ENCODE measurements at places on chromosomes 12 and 14.

- DNase-seq = peak; percentile 40
Observed at GRCh38 chr14:99792551-99793212, 531 bp upstream of the EML1 start.

DNA sequence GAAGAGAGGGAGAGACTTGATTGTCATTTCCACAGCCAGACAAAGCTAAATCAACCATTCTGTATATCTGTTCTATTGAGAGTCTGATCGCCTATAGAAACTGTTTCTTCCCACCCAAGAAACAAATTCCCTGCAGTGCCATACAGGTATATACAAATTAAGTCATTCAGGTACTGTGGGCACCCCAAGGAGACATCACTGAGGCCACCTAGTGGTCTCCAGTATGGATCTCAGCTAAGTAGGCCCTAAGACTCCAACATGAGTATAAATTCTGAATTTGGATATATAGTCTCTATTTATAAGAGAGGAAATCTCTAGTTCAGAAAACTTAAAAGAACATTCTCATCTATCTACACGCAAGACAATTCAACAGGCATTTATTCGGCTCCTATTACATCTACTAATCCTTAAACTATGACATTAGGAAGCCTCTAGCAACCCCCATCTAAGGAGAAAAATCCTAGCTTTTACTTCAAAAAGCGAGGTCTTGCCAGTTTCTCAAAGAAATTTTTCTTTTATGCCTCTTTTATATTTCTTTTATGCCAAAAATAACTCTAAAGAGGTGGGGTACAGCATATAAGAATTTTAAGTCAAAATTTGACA is 62.6 kb downstream of the DCAF5 start:
- DNase-seq = peak; percentile 52

DNA sequence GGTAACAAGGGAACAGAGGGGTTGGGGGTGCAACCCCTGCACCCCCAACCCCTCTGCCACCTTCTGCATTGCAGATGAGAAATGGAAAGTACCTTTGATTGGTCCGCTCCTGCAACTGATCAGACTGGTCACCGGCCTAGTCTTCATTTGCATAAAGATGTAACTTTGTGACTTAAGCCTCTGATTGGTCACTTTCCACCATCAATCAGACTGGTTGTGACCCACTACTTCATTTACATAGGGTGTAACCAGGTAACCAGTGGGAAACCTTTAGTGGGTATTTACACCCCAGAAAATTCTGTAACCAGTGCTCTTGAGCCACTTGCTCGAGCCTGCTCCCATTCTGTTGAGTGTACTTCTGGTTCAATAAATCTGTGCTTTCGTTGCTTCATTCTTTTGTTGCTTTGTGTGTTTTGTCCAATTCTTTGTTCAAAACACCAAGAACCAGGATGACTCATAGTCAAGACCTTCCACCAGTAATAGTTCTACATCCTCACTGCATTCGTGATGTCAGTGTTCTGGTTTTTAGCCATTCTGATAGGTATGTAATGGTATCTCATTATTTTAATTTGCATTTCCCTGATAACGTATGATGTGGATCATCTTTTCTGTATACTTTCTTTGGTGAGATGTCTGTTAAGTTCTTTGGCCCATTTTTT is 30.8 kb downstream of the LEMD3 start:
- peak; percentile 19 for DNase-seq

GRCh38 chr14:95668235-95668772 is 17.9 kb upstream of the TCL1B start:
- DNase-seq = no peak

DNA sequence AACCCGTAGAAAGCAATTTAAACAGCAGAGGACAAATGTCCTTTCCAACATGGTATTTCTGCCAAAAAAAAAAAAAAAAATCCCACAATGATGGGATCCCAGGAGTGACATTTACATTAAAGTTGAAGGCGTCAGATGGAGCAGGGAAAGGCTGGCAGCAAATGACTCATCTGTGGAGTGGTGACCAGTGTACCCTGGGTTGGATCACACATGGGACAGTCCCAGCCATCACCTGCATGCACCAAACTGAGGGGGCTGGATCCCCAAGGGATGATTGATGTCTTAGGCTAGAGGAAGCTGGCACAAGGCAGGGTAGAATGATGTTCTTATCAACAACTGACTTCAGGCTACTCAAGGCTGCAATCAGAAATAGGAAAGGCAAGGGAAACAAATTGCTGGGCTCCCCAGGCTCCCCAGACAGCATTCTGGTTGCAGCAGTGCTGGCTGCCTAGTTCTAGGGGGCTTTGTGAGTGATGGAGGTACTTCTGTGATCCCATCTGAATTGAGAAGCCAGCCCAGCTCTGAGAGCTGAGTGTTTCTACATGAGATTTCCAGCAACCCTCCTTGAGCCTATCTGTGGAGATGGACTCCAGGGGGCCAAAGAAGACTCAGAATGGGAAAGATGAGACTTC is 117.9 kb downstream of the DPF3 start:
- no peak for DNase-seq

- no peak for DNase-seq
Observed at GRCh38 chr12:13268581-13268980, 72.1 kb downstream of the EMP1 start.

GRCh38 chr14:65160091-65160490 is 57.8 kb upstream of the MAX start:
- no peak for DNase-seq

DNA sequence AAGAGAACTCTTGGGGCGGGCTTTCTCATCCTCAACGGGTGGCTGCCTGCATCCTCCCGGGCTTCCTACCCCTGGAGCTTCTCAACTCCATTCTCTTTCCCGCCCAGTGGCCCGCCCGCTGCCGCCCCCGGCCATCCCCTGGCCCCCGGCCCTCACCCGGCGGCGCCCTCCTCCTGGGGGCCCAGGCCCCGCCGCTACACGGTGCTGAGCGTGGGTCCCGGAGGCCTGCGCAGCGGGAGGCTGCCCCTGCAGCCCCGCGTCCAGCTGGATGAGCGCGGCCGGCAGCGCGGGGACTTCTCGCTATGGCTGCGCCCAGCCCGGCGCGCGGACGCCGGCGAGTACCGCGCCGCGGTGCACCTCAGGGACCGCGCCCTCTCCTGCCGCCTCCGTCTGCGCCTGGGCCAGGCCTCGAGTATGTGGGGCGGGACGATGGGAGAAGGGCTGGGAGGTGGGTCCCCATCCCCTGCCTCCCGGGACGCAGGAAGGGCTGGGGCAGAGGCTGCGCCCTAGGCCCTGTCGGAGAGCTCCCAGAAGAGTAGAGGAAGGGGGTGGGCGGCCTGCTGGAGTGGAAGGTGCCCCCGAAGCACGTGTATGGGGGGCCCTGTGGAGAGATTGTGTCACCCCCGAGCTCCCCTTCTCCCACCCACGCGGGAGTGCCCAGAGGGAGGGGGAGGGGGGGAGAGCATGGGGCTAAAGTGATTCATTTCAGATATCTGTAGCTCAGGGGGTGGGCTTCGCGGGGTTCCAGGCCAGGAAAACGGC is 1.5 kb downstream of the LAG3 start:
- no peak for DNase-seq

GRCh38 chr12:116423094-116423493 is 136.1 kb upstream of the MAP1LC3B2 start:
- DNase-seq = peak; percentile 80

DNA sequence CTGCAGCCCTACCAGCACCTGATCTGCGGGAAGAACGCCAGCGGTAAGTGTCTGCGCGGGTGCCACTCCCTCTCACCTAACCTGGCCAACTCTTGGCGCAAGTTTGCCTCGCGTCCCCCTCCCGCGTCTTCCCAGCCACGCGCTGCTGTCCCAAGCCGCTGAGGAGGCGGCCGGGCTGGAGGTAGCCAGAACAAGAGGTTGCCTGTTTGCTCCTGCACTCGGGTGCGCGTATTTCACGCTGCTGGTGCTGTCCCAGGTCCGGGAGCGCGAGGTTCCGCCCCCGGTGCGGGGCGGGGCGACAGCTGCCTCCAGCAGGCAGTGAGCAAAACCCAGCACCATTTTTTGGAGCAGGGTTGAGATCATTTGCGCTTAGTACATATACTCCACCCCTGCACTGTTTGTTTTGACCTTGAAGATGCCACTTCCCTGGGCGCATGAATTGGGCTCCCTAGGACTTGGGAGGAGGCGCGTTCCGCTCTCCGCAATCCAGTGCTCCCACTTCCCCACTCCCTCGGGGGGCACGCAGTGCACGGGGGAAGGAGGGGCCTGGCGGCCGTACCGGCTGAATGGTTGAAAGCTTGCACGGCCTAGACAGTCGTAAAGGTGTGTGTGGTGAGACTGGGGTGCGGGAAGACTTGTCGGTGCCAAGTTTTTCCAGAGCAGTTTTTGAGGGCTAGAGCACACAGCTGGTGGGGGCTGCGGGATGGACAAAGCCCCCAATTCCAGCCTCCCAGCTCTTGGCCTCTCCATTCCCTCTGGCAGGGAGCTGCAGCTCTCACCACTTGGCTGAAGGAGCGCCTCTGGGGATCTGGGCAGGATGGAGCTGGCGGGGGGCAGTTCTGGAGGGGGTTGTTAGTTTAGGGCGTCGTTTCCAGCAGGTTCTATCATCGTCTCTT is 226.9 kb upstream of the CRY1 start:
- peak; percentile 38 for DNase-seq

- DNase-seq = no peak
Observed at GRCh38 chr12:121731473-121731872, 18.9 kb downstream of the TMEM120B start.

DNA sequence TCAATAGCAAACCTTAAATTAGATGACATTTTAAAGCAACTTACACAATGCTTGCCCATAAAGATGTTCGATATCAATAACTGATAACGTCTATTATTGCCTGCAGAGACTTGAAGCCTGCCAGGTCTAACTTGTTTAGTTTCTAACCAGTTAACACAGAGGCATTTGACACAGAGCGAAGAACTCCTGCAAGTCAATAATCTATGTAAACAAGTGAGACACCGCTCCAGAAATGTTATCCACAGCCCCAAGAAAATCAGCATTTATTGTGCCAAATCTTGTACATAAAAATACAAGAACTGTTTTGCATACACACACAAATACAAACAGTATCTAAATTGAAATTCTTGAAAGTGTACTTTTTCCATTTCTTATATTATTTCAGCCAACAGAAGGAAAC is 236.0 kb upstream of the DIO3 start:
- DNase-seq = no peak

DNA sequence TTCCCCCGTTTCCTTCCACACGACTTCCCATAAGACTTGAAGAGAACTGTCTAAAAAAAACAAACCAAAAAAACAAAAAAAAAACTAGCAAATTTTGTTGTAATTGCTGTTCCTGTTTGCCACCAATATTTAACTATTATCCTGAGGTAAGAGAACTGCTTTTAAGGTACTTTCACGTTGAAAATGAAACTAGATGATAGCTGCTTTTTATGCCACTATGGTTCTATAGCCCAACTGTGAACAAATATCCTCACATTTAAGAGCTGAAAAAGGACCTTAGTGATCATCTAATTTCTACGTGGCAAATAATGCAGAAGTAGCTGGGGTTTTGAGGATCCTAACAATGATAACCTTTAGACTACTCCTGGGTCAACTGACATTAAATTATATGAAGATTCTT is 98.6 kb downstream of the TAOK3 start:
- DNase-seq = no peak

DNA sequence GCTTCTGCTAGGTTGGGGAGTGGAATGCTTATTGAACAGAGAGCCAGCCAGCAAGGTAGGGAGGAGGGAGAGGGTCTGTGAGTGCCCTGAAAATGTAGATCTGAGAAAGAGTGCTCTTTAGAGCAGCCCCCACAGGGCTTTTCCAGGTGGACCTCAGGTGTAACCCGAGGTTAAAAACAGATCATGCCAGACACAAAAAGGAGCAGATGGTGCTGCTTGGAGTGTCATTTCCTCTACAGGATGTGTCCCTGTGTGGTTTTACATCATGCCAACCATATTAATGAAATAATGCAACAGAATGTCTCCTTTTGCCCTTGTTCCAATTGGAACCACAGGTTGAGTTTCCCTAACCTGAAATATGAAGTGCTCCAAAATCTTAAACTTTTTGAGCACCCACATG is 6.4 kb downstream of the SUSD6 start:
- DNase-seq = no peak

GRCh38 chr14:64541972-64542835 is 1.7 kb downstream of the HSPA2 start:
- DNase-seq = peak; percentile 26

DNA sequence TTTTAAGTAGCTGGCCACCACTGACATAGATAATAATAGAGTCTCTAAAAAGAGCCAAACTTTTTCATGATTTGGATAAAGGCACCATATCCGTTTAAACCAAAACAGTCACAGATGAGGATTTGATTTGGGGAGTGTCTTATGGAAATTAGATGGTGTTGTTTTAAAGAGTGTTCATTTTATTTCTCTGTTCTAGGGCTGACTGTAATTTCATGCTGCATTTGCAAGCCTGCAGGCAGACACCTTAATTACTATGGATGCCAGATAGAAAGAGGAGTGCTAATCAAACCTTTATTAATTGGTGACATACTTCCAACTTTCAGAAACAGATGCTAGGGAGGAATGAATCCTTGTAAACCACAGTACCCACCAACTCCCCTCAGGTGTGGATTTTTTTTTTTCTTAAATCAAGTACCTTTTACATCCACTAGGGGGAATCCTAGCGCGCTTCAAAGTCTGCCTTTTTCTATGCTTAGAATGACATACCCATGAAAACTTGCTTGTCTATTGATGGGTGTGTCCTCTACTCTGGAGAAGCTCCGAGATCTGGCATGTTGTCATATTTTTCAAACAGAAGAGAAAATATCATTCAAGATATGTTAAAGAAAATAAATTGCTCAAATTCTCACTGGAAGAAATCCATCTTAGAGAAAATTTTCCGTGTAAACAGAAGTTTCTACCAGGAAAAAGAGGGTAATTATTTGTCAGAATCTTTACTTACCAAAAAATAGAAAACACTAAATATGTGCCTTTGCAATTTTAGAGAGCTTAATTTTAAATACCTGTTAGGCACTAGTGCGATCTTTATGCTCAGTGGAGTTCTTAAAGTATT is 14.2 kb upstream of the PLXNC1 start:
- peak; percentile 68 for DNase-seq

DNA sequence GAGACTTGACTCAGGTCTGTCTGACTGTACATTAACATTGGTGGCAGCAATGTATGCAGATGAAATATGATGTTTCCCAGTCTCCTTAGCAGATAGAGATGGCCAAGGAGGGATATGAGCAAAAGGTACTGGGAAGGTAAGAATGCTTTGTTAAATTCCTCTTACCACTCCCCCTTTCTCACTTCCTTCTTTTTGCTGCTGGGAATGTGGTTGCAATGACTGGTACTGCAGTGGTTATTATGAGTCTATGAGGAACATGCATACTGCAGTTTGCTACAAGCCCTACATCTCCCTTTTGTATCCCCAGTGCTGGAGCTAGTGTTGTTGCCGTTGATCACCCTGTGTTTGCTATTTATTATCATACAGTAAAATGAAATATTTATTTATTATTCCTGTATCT is 35.9 kb downstream of the ALDH1L2 start:
- no peak for DNase-seq

DNA sequence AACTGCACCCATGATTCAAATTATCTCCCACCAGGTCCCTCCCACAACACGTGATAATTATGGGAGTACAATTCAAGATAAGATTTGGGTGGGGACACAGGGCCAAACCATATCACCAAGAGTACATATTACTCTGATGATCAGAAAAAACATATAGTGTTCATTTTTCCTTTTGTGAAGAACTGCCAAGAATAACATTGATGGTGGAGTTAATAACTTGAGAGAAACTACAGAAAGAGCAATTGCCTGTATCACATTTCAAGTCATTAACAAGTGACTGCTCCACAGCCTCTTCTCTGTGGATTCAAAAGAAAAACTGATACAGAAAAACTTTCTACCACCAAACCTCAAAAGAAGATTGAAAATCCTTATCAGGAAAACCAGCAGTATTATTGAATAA is 34.7 kb downstream of the GRIP1 start:
- DNase-seq = no peak

- no peak for DNase-seq
Observed at GRCh38 chr12:89098441-89099112, 253.7 kb downstream of the DUSP6 start.
